ENCODE measurements at places on chromosomes 2 and 18.

- no peak for DNase-seq
Measured at GRCh38 chr18:45645610-45646009, 30.3 kb downstream of the SLC14A2 start.

- DNase-seq: no peak
Measured at GRCh38 chr18:59484561-59485328, 125.7 kb upstream of the LMAN1 start.

DNA sequence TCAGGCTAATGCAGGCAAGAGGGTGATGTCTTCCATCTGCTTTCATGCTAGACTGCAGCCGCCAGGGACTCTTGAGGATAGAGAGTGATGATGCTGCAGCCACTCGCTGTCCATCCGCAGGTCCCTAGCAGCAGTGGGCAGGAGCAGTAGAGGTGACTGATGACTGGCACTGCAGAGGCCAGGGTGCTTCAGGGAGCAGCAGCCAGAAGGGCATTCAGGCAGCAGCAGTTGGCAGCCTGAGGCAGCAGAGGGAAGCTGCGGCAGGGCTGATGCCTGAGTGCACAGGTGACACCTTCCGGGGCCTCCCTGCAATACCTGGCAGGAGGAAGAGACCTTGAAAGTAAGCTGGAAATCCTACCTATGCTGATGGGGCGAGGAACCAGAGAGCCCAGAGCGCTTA, 214.2 kb downstream of the ICOS start:
- no peak for DNase-seq

DNA sequence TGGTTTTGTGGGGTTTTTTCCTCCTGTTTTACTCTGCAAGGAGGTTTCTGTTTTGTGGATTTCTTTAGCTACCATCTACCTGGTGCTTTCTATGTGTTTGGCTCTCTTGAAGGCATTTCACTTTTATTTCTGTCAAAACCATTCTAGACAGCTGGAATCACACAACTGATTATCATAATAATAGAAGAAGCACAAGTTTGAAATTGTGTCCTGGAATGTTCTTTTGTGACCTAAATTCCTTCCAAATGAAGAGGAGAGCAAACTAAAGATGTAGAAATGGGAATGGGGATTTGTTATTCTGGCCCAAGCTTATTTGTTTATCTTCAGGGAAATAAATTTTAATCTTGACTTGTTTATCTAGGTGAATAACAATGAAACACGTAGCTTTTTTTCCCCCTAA, 17.0 kb upstream of the MFSD2B start:
- DNase-seq: no peak

- no peak for DNase-seq
Measured at GRCh38 chr2:213863541-213863940, 547.3 kb upstream of the VWC2L start.

DNA sequence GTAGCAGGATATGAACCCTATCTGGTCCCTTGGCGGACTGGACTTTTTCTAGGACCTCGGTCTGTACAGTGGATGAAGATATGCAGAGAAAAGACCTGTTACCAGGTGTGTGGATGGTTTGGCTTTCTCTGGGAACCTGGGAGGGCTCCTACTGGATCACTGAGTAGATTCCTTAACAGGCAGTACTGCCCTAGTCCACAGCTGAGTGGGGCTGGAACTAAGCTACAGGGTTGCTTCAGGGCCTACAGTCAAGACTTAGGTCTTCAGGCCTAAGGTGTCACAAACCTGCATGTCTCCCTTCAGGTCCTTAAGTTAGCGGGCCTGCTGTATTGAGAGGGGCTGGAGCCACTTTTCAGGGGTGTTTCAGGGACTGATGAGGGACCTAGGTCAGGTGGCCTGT, 42.9 kb downstream of the ORC4 start:
- DNase-seq: no peak

GRCh38 chr2:168255866-168256265, 8.5 kb upstream of the STK39 start:
- no peak for DNase-seq

- DNase-seq: no peak
Measured at GRCh38 chr2:27025861-27026851, 6.6 kb upstream of the TMEM214 start.

DNA sequence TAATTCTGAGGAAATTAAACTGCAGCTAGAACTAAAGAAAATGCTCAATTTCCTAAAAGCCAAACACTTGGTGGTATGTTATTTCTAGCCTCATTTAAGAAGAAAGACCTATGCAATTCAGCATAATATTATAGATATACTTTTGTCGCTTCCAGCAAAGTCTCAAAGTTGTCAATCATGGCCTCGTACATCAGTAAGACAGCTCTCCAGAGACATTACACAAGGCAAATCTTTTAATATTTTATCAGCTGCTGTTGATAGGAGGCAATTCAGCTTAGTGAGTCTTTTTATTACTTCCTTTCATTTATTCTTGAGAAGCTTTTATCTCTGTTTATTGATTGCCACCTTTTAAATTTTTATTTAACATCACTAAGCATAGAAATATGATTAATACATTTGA, 294.3 kb downstream of the FSIP2 start:
- DNase-seq: no peak

DNA sequence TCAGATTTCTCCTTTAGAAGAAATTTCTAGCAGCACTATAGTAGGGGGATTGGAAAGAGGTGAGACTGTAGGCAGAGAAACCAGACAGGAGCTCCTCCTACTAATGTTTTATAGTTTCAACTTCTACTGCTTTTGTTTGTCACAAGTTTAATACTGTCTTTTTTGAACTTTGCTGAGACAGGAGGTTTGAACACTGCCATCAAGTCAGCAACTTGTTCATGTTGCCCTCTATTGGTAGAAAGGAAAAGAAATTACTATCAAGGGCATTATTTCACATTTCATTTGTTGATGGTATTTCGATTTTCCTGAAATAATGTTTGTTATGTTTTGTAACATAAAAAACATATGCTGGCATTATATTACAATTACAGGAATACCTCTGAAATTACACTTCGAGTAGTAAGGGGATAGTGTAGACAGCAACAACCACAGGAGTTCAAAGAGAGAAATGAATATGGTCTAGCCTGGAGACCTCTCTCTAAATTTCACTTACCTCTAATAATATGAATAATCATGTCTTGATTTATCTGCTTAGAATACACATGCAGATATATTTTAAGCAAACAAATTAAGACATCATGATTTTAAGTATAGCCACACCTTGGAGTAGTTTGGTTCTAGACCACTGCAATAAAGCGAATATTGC, 12.4 kb upstream of the CCDC88A start:
- DNase-seq: no peak

- DNase-seq: no peak
Measured at GRCh38 chr2:60837123-60837522, 44.3 kb upstream of the REL start.

GRCh38 chr2:53559302-53559966, 208.2 kb upstream of the CHAC2 start:
- no peak for DNase-seq

All from stimulated activated naive CD8-positive, alpha-beta T cell treated with anti-CD3 and anti-CD28 coated beads, Interleukin-15, Interleukin-2, amounts not matched to agents 100 U/mL and 50 U/mL, for 24 hours (primary cell).